NCI-H1092 (cell line): ENCODE measurements at places on chromosomes 4 and X.

DNA sequence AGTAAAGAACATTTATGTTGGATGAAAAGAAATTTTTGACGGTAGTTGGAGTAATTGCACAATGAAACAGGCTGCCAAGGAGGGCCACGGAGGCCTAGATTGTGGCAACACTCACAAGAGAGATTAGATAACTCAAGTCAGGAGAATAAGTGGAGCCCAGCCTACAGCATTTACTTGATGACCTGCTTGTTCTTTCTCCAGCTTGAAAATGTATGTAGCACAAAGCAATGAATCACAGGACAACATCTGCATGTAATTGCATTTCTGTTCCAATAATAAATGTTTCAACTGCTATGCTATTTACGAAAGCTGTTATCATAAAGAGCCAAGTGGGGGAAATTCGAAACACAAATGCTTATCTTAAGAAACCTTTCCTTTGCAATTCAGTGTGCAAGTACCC, 221.2 kb upstream of the MID1 start:
- DNase-seq = no peak

DNA sequence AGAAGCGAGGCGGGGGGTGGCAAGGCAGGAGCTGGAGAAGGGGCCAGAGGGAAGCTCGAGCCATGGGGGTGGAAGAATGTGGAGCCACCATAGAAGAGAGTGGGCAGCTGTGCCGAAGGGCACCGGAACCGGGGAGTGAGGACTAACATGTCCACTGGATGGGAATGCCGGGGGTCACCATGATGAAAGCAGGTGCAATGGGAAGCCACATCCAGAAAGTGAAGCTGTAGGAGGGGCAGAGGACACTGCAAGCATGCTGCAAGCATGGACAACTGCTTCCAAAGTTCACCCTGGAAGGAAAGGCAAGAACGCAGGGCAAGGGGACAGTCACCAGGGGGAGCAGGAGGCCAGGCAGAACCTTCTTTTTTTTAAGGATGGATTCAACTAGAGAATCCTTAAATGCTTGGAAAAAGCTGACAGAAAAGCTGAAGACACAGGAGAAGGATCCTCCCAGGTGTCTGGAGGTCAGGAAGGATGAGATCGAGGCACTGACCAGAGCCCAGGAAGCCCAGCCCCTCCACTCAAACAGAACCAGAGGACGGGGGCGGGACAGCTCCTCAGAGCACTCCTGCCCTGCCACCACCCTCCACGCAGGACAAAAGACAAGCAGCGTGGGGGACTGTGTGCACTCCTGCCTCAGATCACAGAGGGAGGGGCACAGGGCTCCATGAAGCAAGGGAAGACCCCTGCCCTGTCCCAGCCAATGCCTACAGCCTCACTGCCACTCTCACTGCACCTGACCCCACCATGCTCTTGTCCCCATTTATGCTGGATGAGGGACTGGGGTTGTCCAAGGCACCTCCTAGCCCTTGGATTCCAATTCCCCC, 169.2 kb downstream of the AFAP1 start:
- no peak for DNase-seq

DNA sequence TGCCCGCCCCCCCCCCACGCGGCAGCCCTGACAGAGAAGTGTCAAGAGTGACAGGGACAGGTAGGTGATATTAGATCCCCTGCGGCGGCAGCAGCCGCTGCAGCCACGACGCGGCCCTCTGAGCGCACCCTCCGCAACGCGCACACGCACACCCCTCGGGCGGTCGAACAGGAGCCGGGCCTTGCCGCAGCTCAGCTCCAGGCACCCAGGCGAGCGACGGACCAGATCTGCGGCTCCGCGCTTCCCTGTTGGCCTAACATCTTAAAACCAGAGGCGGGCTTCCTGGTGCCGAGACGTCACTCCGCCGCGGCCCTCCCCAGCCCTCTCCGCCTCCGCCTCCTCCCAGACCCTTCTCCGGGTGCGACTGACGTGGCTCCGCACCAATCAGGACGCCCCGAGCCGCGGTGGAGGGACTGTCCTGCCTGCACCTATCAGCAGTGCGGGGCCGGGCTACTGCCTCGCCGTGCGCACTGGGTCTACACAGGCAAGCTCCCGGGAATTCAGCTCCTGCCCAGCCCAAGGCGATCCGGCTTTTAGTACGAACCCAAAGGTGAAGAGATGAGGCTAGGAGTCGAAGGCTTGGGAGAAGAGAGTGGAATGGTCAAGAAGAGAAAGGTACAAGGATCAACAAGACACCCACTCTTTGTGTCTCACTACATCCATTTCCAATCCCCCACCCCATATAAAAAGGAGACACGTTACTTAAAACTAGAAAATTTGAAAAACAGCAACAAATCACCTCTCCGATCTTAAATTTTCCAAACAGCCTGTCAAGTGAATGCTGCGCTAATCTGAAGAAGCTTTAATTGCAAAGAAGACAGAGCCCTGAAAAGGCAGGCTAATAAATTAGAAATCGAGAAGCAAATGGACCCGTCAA, at the start of gene PITX2:
TSS of gene PITX2 (minus strand) at position 237 of the 877 bp plus-strand sequence. CDS start 617 bp downstream, outside the sequence.
- no peak for DNase-seq

GRCh38 chrX:11899091-11899490, 141.1 kb downstream of the MSL3 start:
- no peak for DNase-seq

DNA sequence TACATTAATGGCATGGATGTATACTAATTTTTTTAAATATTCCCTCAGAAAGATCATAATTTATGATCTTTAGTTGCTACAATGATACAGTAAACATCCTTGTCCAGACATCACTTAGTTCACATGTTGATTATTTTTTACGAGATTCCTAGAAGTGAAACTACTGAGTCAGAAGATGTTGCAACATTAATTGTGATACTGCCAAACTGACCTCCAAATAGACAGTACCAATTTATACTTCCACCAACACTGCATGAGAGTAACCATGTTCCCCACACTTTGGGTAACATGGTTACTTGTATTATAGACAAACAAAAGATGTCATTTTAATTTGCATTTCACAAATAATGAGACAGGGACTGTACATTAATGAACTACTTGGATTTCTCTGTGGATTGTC, 19.6 kb downstream of the RCHY1 start:
- no peak for DNase-seq

DNA sequence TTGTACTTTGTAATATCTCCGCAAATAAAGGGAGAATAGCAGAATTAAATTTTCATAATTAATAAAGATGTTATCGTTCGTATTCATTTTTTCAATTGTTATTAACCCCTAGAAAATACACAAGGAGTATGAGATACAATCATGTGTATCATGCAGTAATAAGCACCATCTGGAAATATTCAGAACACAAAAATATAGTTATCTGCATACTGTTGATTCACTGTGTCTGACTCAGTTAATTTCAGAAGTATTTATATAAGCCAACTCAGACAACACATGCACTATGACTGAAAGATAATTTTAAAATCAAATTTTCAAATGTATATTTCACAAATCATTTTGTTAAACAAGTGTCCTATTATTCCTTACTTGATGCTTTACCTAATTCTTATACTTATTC, 1954.8 kb downstream of the ARAP2 start:
- DNase-seq = no peak

DNA sequence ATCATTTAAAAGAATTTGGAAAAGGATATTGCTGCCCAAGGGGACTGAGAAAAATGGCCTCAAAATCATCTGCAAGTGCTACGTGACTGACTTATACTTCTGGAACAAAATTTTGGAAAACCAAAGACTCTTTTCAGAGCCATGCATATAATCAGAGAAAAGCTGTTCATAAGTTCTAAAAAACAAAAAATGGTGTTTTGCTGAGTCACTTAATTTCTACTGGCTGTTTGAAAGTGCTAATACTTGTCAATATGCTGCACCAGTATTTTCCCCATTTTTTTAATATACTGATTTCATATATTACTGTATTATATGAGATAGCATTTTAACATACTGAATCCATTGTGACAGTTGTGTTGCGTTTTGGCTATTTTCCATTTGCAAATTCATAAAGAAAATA, 61.5 kb upstream of the ZMAT1 start:
- no peak for DNase-seq

DNA sequence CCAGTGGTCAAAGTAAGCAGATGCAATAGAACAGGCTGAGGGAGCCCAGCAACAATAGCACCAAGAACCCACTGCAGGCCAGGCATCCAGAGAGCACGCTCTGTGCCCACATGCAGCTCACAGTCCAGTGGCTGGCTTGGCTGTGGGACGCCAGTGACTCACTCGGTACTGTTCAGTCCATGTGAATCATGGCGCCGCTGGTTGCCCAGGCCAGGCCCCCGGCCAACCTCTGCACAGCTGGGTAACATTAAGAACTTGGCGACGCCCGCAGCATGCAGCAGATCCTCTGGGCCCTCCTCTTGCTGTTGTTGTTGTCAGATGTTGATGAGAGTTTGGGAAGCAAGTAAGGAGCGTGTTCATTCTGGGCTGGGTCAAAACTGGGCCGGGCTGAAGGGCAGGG, 60.5 kb downstream of the MSX1 start:
- DNase-seq = no peak

DNA sequence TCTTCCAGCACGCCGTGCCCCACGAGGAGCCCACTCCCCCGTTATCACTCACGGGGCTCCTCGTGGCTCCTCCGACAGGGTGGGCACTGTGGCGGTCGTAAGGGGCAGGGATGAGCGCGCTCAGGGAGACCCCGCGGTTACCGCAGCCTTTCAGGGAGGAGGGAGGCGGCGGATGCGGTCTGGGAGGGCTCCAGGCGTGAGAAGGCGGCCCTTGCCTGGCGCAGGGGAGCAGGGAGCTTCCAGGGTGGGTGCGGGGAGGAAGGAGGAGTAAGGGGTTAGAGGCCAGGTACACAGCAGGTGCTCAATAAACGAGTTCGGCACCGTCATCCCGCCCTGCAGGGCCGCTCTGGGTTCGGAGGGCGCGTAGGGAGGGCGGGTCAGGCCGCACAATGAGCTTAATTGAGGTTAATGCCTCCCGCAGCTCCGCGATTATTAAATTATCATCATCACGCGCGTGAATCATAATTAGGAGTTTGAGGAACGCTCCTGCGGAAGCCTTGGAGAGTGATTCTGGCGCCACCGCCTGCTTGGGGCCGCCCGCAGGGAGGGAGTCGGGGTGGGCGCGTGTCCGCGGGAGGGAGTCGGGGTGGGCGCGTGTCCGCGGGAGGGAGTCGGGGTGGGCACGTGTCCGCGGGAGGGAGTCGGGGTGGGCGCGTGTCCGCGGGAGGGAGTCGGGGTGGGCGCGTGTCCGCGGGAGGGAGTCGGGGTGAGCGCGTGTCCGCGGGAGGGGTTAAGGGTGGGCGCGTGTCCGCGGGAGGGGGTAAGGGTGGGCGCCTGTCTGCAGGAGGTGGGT, 7.6 kb upstream of the NKX1-1 start:
- no peak for DNase-seq

- DNase-seq = no peak
Measured at GRCh38 chr4:62075521-62075920, 875.4 kb downstream of the ADGRL3 start.

DNA sequence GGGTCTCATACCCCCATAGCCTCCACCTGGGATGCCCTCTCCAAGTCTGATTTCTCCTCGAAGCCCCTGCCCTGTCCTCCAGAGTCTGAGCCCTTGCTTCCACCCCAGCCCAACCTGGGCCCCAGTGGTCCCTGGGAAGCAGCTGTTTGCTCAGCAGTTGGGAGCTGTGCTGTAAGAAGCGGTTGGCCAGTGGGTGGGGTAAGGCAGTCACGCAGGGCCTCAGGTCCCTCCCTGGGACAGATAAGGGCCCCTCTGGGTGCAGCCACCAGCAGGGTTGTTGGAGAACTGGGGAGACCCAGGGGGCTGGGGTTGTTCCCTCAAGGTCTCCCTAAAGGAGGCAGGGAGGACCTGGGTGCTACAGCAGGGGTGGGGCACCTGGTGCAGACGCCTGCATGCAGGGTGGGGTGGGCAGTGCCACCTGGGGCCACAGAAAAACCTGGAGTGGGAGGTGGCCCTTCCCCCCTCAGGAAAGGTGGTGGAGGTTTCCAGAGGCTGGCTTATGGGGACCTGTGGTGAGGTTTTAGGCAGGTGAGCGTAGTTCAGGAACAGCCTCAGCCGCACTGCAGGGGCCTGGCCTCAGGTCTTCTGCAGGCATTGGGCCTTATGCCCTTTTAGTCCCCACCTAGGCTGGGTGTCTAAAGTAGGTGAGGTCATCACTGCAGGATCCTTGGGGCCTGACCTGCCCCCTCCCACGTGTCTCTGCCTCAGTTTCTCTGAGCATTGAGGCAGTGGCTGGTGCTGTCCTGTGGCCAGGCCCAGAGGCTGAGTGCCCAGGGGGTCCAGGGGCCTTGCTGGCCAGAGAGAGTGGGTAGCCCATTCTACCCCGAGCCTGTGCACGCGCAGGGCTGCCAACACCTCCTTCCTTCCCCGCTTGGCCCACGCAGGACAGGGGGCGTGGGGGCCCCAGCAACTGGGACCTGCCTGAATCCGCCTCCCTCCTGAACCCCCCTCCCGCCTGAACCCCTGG, 3.1 kb upstream of the SLC26A1 start:
- DNase-seq = no peak

GRCh38 chrX:42943051-42943974, 165.3 kb upstream of the PPP1R2C start:
- no peak for DNase-seq

GRCh38 chr4:169136796-169137557, 126.9 kb upstream of the CBR4 start:
- no peak for DNase-seq

DNA sequence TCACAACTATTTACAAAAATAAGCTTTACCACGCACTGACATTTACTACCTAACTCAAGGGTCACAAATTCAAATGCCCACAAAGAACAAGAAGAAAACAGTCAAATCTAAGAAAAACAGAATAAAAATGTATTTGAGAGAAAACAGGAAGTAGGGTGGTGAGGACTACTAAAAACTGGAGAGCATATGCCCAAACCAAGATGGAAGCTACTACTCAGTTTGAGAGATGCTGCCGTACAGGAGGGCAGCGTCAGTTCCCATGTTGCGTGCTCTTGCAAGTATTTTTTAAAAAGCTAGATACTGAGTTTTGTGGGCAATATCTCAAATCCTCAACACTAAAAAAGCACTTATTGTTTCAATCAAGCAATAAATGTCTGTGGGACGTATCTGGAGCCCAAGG, 16.2 kb downstream of the HNRNPD start:
- DNase-seq = no peak

DNA sequence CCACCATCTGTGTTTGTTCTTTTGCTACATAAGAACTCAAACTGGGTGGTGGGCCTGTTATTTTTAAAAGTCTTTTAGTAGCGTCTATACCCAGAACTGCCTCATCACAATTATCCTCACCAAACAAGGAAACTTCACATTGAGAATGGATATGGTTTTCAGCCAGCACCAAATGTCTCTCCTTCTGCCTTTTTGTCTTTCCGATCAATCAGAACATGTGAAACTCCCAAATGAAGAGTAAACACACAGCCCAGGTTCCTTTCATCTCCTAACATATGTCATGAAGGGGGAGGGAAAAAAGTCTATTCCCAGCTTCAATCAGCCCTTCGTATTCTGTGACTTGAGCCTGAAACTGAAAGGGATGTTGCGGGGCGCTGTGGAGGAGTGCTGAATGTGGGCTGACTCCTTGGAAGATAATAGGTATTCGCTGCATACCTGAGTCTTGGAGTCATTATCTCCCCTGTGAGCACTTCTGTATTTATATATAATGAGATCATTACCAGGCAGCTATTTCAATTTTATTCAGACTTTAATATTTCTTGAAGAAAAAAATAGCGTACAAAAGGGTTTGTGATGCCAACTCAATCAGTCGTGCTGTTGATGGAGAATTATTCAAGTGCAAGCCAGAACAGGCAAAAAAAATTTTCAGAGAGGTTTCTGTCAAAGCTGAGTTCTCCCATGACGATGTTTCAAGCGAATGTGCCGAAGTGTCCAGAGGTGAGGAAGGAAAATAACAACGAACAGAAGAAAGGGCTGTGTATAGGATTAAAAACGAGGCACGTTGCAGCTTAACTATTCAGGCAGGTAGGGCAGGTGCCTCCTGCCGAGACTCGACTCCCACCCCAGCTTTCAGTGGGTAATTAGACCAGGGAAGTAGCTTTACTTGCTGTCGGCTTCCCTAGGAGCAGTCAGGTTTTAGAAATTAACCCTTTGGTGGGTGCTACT, 163.9 kb upstream of the NOCT start:
- peak; percentile 40 for DNase-seq
